ENCODE measurements at places on chromosomes 1 and 21.
A peak's percentile ranks its signal among the peaks of the same experiment; 100 is the strongest.

DNA sequence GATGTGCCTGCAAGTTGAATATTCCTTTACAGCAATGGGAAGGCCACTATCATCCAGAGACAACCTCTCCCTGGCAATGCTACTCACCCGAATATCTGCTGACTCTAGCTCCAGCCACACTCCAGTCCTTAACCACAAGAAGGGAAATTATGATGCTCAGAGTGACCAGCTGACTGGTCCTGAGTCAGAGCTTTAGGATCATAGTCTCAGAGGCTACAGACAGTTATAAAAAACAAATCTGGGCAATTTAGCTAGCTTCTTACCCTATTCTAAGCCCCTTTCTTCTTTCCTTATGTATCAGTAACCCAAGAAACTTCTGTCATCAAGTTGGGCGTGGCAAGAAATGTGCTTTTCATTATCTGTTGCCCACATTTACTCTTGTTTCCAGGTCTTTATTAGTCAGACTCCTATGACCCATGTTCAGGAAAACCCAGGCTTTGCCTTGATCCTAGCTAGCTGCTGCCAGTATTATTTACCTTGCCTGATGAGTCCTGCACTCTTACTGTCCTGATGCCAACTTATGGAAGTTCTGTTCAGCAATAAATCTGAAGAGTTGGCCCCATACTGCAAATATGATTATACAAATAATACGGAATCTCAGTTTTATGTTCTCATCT, 207.0 kb downstream of the TTLL7 start:
- DNase-seq = no peak

- DNase-seq = no peak
These were observed 299.6 kb upstream of the NCAM2 start for GRCh38 chr21:20698585-20698984.

DNA sequence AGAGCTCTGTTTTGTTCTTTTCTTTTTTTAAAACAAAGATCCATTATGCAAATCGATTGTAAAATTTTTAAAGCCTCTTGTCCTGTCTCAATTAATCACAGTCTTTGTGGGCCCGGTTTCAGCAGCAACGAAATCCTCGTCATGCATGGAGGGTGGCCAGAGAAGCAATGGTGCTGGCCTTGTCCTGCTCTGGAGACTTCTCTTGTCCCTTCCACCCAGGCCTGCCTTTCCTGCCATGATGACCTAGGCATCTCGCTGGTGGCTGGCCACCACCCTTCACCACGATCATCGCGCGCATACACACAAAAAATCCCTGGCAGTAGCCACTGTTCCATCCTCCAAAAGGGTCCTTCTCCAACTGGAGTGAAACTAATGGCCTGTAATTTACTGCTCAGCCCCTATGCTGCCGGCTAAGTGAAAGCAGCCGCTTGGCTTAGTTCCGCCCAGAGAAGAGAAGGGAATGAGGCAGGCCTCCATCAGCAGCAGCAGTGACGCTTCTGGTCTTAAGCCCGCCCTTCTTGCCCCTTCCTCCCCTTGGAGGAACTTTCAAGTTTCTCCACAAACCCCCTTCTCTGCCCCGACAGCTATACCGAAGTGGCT, 309.5 kb downstream of the NPHP4 start:
- DNase-seq = no peak

GRCh38 chr21:46361935-46362334, 38.0 kb downstream of the PCNT start:
- no peak for DNase-seq

- DNase-seq = peak; percentile 81
These were observed 1.2 kb downstream of the GPR153 start for GRCh38 chr1:6259491-6260362.

DNA sequence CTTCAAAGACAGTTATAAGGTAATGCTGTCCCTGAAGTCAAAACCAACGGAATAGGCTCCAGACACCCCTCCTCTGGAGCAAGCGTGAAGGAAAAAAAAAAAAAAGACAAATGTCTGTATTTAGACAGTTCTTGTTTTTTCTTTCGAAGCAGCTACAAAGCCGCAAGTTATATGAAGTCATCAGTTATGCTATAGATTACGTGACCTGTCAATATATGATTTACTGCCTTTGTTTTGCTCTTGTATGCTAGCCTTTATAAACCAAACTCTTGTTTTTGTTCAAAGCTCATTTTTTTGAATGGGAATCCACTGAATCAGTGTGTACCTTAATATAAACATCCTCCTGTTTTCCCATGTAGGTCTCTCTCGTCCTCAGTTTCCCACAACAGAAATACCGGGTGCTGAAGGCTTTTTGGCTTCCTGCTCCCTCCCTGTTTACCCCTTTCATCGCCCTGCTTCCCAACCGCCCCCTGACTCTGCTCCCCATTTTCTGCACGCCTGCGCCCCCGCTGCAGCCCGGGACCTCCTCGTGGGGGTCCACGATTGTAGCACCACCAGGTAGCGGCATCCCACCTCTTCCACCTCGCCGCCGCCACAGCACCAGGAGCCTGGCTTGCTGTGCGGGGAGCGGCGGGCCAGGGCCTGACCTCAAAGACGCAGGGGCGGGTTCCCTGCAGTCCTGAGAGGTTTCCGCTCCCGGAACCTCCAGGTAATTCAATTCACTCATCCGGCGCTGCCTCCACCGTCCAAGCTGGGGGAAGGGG, 5.2 kb upstream of the ZNF678 start:
- DNase-seq = no peak

DNA sequence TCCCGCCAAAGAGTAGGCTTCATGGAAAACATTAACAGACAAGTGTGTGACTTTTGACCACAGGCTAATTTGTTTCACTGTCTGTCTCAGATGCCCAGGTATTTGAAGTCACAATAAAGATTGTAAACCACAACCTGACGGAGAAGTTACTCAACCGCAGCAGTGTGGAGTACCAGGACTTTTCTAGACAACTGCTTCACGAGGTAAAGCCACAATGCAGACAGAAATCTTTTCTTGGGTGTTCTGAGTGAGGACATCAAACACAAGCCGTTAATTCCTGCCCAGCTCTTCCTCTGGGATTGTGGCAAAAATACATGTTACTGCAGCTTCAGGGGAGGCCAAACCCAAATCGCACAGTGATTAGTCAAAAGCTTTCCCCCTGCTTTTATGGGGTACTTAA, 31.0 kb downstream of the UMODL1 start:
- DNase-seq = no peak

DNA sequence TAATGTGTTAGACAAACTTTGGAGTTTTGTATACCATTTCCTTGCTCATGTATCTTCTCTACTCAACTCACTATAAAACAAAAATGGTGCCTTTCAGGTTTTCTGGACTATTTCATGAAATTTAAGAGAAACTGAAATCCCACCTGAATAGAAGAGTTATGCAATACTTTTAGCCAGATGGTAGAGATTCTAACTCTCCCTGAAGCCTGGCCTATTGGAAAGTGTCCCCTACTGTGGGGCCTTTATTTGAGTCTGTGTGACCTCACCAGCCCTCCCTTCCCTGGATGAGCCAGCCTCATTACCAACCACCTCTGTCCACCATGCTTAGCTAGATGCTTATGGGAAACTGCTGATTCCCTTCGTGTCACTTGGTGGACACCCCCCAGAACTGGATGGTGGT, 35.5 kb downstream of the TBX19 start:
- no peak for DNase-seq

DNA sequence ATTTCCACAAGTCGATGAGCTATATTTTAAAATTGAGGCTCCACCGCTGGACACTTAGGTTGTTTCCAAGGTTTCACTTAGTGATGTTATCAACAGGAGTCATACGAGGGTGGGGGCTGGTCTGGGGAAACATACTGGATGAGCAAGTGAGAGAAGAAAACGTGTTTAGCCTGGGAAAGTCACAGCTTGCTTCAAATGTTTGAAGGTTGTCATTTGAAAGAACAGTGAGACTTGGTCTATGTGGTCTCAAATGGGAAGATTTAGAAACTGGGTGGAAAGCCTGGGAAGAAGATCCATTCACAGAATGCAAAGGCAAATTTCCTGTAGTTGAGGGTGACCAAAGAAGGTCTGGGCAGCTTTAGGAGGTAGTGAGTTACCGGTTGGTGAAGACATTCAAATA, 9.9 kb upstream of the DYRK1A start:
- DNase-seq = no peak

DNA sequence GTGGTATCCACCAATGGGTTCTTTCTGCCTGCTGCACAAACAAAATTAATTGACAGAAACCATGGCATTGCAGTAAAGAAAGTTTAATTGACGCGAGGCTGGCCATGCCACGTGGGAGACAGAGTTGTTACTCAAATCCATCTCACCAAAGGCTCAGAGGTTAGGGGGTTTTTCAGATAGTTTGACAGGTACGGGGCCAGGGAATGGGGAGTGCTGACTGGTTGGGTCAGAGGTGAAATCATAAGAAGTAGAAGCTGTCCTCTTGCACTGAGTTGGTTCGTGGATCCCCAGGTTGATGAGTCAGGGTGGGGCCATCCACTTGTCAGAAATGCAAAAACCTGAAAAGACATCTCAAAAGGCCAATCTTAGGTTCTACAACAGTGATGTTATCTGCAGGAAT, 941 bp upstream of the TBCE start:
- DNase-seq = no peak

GRCh38 chr1:33086384-33086850, 5.5 kb downstream of the AZIN2 start:
- DNase-seq = peak; percentile 11

DNA sequence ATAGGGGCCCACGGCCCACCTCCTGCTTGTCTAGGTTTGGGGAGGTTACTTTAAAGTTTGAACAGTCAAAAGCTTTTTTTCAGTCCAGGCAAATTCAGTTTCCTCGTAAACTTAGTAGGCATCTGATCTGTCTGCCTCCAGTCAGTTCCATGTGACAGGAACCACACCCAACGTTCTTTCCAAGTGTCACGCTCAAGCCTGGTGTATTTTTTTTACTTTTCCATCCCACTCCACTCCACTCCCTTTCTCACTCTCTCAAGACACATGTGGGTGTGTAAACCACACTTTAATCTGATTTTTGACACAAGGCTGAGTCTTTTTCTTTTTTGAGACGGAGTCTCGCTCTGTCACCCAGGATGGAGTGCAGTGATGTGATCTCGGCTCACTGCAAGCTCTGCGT, 60.3 kb upstream of the GPR153 start:
- no peak for DNase-seq

GRCh38 chr1:22689505-22689904, 21.1 kb upstream of the EPHB2 start:
- no peak for DNase-seq

- no peak for DNase-seq
These were observed 163.4 kb upstream of the USP24 start for GRCh38 chr1:55378582-55378981.

DNA sequence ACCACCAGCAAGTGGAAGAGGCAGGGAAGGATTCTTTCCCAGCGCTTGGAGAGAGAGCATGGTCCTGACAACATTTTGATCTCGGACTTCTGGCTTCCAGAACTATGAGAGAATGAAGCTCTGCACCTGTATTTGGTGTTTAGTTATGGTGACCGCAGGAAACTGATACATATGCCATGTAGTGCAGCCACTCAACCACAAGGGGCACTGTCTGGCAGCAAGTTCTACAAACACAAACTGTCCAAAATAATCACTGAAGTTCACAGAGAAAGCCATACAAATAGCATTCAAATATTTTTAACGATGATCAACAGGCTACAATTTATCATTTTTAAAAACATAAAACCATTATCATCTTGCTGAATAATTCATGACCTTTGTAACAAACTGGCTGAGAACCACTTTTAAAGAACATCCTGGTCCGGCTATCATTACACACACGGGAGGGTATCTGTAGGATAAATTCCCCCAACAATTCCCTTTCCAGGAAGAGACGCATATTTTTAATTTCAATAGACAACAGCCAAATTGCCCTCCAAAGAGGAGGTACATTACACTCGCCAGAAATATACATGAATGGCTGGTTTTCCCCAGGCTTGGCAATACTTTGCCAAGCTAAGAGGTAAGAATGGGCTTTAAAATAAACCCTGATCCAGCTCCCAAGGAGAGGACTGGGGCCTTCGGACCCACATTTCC, 9.2 kb upstream of the CBR3 start:
- DNase-seq = peak; percentile 70

DNA sequence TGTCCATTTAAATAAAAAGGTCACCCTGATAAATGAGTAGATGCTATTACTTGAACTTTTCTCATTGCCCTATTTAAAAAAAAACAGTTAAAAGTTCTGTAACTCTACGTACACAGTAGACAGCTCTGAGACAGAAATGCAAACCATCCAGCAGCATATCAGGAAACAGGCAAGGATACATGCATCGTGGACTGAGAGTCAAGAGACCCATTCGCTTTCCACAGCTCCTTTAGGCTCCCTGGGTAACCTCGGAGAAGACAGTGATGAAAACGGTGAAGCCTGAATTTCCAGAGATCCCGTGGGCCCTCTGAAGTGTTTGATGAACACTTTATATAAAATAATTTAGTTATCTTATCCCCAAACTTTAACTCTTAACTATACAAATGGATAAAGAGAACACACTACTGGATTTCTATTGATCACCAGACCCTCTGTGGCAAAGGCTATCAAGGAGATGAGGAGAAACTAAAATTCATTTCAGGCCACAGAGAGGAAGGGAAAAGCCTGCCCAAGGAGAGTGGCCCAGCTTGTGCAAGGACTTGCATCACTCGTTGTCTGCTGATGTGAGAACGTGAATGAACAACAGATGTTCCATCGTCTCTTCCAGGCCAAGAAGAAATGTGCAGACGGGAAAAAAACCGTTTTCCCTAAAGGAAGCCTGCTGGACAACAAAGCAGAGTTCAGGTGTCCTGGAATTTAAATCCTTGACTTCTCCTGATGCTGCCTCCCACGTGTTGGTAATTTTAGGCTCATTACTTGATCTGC, 131.0 kb downstream of the TGFBR3 start:
- no peak for DNase-seq

DNA sequence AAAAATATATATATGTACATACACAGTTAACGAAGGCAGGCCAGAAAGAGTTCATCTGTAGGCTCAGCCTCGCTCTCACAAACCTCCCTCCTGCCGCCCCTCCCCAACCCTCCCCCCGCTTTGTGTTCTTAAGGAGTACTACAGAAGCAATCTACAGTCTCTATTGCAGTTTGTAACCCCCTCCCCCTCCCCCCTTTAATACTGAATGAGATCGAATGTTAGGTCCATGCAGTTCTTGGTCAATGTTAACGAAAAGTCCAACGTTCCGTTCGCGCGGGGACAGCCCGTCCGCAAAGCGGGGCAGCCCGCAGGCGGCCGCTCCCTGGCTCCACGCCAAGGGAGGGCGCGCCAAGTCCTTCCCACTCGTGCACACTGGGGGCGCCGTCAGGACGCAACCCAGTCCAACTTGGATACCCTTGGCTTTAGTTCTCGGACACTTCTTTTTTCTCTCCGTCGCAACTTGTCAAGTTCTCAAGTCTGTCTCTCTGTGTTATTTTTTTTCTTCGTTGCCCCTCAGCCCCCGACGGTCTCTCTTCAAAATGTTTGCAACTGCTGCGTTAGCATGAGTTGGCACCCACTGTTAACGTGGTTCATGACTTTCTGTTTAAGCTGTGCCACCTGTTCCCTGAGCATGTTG, 2.2 kb downstream of the JUN start:
- peak; percentile 72 for DNase-seq

DNA sequence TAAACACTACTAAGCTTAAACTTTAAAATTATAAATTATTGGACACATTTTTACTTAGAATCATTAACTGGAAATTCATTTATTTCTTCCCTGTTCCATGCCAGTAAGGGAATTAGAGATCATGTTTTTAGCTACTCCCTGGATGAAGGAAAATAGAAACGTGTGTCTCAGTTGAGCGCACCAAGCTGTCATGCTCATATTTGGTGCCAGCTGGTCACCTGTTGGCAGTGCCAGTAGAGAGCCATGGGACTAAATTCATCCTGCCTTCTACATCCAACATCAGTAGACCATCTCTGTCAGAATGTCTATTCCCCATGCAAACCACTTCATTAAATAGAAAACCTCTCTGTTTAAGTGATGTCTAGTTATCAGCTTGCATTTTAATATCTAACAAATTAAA, 17.4 kb upstream of the SLC22A15 start:
- DNase-seq = no peak
